ENCODE measurements at places on chromosomes 1 and 21.

DNA sequence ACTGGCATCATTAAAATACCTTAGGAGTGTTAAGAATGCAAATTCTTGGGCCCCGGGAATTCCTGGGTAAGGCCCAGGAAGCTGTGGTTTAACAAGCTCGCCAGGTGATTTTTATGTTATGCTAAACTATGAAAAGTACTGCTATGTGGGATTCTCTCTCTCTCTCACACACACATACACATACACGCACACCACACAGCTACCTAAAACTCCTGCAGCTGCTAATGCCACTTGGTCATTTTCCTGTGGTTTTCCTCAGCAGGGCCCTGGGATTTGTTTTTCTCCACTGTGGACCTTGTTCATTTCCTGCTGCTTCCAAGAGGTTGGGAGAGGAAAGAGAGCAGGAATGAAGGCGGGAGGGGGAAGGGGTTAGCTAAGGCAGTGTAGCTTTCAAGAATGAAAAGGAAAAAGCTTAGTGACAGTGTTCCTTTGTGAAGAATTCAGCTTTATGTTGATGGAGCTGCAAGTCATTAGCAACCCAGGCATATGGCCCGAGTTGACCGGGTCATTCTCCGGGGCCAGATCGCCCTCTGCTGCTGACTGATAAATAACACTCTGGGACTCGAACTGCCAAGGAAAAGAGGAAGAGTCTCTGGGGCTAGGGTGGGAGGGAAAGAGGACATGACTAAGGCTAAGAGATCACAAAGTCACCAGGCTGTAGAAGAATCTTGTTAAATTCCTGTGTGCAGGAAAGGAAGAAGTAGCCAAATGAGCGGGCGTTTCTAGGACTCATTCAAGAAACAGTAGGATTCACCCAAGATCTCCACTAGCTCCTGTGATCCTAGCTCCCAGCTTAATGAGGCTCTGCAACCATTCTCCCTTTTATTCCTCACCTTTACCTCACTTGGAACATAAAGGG lies 30.5 kb upstream of the LRIG2 start:
- peak; percentile 80 for DNase-seq

DNA sequence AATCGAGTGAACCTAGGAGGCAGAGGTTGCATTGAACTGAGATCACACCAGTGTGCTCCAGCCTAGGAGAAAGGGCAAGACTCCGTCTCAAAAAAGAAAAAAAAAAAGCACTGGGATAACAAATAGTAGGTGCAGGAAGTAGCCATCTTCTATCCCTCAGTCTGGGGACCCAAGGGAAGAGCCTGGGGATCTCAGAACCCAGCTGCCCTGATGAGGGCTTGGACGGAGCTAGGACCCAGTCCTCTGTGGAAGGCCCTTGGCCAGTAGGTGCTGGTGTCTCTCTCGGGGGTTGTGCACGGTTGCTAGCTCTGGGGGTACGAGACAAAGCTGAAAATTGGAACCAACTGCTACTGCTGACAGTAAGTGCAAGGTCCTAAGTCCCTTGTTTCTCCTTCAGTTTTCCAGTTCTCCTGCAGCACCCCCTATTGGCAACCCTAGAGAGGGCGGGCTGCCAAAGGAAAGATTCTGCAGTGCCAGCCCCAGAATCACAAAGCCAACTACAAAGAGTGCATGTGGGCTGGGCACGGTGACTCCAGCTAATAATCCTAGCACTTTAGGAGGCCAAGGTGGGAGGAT lies 57.6 kb upstream of the KIF1B start:
- DNase-seq: no peak

- DNase-seq: no peak
Measured at GRCh38 chr1:165930961-165931360, 103.5 kb downstream of the UCK2 start.

- no peak for DNase-seq
Measured at GRCh38 chr1:84936116-84936810, 43.3 kb upstream of the LPAR3 start.

DNA sequence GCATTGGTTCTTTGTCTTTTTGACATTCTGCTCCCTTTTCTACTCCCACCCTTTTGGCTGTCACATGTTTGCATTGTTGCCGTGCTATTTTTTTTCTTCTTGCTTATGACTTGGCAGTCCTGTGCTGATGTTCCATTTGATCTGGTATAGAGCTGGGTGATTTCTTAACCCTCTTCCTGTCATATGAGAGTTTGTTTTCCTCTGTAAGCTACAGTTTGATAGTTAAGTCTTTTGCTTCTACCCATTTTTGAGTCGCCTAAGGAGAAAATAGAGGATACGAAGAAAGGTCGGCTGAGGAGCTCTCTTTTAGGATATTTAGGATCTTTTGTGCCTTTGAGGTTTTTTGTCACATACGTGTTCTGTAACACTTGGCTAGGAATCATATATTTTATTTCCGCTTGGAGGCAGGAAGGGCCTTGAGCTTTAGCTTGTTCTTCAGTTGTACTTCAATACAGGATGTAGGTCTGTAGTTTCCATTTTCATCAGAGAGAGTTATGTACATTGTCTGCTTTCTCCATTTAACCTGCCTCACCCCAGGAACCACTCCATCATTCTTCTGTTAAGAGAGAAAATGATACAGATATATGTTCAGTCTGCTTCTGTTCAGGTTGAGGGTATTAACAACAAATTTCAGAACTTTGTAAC lies 150.7 kb downstream of the BACH1 start:
- DNase-seq: no peak

DNA sequence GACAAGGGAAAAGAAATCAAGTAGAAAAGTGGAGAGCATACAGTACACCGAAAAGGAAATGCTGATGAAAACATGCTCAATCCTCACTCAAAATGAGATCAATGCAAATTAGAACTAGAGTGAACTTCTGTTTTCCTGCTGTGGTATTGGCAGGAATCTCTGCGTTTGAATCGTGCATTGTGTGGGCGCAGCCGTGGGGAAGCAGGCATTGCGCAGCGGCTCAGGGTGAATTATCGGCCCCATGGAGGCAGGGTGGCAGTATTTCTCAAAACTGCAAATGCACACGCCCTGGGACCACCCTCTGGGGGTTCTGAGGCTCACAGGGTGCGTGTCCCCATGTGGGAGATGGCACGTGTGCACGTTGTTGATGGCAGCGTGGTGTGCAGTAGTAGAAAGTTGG lies 140.6 kb downstream of the PEX14 start:
- DNase-seq: no peak

DNA sequence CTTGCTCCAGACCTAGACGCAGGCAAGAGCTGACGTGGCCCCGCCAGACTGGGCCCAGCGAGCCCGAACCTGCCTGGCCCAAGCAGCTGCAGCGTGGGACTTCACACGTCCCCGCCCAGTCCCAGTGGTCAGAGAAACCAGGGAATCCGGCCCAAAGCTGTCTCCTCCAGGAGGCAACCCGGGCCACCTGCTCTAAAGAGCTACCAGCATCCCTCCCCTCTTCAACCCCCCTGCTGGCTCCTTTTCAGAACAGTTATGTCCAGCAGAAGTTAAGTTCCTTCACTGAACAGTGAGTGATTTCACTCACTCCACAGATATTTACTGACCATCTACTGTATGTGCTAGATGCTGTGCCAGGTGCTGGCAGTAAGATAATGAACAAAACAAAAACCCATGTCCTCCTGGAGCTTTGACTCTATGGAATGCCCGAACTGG lies 2.1 kb upstream of the EFNA1 start:
- DNase-seq: no peak

DNA sequence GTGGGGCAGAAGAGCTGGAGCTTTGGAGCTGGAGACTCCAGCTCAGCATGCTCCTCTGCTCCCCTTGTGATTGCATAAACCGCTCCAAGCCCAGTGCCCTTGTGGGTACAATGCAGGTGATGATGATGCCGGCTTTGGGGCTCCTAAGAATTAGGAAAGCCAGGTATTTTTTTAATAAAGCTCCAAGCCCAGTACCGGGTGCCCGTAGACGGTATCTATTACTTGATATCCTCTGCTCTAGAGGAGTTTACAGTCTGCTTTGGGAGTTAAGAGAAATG lies 27.2 kb downstream of the TENT5C start:
- DNase-seq: no peak

DNA sequence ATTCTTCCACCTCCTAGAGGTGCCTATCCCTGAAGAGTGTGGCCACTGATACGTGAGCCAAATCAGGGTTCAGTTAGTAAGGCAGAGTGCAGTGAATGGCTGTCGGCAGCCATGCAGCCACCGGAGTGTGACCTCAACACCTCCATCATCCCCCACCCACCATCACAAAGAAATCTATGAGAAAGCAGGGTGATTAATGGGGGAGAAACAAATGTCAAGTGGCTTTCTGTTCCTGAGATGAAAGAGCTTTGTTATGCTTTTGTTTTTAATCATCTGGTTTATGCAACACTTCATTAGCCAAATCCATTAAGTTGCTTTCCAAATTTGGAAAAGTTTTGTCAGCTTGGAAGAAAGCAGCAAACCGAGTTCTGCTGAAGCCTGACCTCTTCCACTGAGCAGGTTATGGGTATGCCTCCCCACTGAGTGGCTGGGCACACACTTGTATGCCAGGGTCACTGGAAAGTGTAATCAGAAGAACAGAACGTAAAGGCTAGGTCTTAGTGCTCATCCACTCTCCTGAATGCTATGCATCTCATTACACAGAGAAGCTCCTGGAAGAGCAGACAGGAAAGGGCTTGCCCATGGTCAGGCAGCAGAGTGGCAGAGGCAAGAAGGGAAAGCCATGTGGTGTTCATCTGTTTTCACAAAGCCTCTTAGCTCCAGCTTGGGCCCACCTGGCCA lies 57.1 kb upstream of the ATP1B1 start:
- DNase-seq: no peak

DNA sequence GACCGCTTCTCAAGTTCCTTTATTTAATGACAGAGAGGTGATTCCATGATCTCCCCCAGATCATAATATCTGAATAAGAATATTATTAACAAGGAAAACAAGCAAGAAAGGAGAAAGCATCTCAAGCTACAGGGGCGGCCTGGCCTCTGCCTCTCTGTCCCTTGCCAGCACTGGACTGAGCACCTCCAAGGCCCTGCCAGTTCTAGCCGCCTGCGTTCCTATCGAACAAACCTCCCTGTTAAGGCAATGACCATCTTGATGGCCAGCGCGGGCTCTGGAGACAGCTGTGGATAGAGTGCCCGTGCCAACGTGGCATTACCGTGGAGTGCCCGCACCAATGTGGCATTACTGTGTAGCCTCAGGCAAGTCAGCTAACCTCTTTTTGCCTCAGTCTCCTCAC lies 84.8 kb downstream of the NPHP4 start:
- DNase-seq: no peak

DNA sequence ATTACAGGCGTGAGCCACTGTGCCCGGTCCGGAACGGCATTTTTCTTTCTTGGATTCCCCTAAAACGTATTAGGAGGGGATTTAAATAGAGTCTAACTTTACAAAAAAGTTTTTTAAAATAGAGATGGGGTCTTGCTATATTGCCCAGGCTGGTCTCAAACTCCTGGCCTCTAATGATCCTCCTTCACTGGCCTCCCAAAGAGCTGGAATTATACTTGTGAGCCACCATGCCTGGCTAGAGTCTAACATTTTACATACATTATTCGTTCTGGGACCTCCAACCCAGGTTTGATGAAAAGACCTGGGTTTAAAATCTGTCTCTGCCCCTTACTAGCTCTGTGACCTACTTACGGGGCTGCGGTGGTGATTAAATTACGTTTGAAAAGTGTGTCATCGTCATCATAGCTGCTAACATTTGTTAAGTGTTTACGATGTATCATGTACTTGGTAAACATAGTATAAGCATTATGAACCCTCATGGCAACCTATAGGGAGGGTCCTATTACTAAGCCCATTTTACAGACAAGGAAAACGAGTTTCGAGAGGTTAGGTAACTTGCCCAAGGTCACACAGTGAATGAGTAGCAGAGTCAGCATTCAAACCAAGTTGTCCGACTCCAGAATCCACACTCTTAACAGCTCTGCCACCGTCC lies 24.5 kb downstream of the PLEKHM2 start:
- no peak for DNase-seq

GRCh38 chr1:16293538-16293937 lies 56.6 kb upstream of the CPLANE2 start:
- DNase-seq: no peak

- DNase-seq: no peak
Measured at GRCh38 chr1:161196521-161197451, 2.1 kb downstream of the ADAMTS4 start.

DNA sequence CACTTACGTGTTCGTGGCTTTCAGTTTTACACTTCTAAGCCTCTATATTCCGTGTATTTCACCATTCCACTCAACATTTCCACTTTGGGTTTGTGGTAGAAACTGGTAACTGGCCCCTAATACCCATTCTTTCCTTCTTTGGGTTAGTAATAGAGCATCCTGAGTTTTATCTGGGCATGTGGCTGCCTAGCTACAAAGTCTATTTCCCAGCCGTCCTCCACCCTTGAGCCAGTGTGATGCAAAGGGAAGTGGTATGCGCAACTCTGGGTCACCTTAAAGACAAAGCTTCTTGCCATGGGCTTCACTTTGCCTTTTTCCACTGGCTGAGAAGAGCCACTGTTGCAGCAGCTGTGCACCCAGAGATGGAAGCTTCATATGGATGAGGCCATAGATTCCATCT lies 73.9 kb downstream of the LAMC2 start:
- DNase-seq: no peak

DNA sequence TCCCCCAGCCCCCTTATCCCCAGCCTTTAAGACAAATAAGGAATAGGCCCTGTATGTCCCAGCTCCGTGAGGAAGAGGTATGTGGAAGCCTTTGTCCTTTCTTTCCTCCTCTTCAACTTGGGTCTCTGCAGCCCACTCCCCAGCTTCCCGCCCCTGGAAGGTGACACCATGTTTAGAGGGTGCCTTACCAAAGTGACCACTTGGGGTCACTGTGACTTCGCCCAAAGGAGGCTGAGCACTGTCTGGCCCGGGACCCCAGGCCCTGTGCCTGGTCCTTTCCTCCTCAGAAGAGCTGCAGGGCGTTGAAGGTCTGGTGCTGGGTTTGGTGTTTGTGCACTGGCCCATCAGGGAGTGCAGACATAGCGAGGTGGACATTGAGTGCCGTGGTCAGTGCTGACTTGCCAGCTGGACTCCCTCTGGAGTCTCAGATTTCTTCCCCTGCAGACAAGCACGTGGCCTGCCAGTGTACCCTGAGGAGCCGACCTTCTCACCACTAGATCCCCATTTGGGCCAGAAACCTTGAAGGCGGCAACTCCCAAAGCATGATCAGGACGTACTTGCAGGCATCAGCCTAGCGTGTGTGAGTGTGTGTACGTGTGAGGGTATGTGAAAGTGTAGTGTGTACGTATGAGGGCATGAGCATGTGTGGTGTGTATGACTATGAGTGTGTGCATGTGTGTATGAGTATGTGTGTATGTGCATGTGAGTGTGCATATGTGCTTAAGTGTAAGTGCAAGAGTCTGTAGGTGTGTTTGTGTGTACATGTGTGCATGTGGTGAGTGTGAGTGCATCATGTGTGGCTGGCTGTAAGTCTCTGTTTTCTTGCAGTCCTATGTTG lies 181.4 kb upstream of the KIAA0040 start:
- no peak for DNase-seq

- DNase-seq: no peak
Measured at GRCh38 chr1:206066479-206067171, 13.7 kb downstream of the RHEX start.

- DNase-seq: no peak
Measured at GRCh38 chr1:212367474-212368072, 47.1 kb downstream of the PACC1 start.

DNA sequence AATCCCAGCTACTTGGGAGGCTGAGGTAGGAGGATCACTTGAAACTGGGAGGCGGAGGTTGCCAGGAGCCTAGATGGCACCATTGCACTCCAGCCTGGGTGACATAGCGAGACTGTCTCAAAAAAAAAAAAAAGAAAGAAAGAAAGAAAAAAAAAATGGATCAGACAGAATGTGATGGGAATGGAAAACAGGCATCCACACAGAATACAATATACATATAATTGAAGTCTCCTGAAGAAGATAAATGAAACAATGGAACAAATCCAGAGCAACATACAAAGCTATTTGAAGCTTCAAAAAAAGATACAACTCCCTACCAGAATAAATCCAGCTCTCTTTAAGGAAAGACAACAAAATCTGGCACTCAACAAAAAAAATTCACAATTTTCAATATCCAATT lies 10.9 kb upstream of the EGLN1 start:
- DNase-seq: no peak
